ENCODE measurements at places on chromosomes 4 and X.

GRCh38 chrX:120419463-120419862 is 49.6 kb downstream of the LAMP2 start:
- no peak for DNase-seq

- no peak for DNase-seq
Observed at GRCh38 chr4:161178310-161178709, 985.5 kb downstream of the FSTL5 start.

DNA sequence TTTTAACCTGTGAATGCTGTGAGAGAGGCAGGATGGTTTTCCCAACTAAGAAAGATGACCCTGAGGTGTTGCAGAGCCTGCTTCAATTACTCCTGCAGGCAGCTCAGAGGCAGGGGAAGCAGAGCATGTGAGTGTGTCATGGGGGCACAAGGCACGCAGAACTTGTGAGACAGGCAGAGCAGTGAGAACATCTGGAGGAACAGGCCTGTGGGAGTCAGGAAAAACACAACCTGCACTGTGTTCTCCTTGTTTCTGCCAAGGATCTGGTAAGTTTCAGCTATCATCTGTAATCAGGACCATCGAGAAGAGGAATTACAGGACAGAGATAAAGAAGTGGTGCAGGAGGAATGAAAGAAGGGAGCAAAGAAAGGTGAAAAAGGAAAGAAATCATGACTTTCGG is 741.8 kb upstream of the INTU start:
- no peak for DNase-seq

- peak; percentile 60 for DNase-seq
Observed at GRCh38 chr4:122716825-122717448, 15.6 kb upstream of the BBS12 start.

GRCh38 chr4:107988763-107989035 is 990 bp upstream of the HADH start:
- no peak for DNase-seq

GRCh38 chrX:124407226-124407625 is 60.9 kb downstream of the SH2D1A start:
- DNase-seq, result no peak

- no peak for DNase-seq
Observed at GRCh38 chr4:66636349-66636748, 909.0 kb downstream of the CENPC start.

DNA sequence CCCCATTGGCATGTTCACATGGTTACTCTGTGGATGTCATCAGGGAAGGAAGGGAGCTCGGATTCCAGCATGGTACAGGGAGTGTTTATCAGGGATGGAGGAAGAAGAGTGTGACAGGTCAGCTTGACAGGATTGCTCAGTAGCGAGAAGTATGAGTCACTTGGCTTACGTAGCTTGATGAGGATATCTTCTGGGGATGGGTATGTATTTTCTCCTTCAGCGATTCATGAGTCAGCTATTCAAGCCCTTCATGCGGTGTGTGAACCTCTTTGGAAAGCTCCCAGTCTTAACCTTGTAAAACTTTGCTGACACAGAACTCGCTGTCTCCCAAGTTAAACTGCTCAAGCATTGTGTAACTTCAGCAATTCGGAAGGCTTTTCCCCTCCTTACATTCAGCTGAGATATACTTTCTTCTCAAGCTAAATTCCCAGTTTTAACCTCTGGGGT is 275.4 kb downstream of the ARHGAP10 start:
- DNase-seq, result no peak

- no peak for DNase-seq
Observed at GRCh38 chr4:138890891-138891570, 124.5 kb upstream of the NOCT start.

- DNase-seq, result no peak
Observed at GRCh38 chrX:10101269-10101668, 55.5 kb upstream of the CLCN4 start.

DNA sequence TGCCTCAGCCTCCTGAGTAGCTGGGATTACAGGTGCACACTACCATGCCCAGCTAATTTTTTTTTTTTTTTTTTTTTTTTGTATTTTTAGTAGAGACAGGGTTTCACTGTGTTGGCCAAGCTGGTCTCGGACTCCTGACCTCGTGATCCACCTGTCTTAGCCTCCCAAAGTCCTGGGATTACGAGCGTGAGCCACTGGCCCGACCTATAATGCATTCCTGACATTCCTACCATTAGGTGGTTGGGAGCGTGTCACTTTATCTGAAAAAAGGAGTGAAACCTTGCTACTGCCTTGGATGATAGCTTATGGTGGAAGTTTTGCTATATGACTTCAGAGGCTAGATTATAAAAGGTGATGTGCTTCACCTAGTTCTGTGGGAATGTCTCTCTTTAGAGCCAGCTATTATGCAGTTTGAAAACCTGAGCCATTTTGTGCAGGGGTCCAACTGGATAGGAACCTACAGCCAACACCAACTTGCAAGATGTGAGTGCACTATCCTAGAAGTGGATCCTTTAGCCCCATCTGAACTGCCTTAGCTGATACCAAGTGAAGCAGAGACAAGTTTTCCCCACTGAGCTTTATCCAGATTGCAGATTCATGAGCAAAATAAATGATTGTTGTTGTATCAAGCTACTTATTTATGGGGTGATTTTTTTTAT is 29.8 kb upstream of the EMCN start:
- DNase-seq, result no peak

- DNase-seq, result no peak
Observed at GRCh38 chr4:42237010-42237409, 84.6 kb upstream of the BEND4 start.

GRCh38 chr4:16229604-16230003 is 3.3 kb upstream of the TAPT1 start:
- no peak for DNase-seq

- no peak for DNase-seq
Observed at GRCh38 chrX:153924149-153924861, 1.8 kb downstream of the ARHGAP4 start.

DNA sequence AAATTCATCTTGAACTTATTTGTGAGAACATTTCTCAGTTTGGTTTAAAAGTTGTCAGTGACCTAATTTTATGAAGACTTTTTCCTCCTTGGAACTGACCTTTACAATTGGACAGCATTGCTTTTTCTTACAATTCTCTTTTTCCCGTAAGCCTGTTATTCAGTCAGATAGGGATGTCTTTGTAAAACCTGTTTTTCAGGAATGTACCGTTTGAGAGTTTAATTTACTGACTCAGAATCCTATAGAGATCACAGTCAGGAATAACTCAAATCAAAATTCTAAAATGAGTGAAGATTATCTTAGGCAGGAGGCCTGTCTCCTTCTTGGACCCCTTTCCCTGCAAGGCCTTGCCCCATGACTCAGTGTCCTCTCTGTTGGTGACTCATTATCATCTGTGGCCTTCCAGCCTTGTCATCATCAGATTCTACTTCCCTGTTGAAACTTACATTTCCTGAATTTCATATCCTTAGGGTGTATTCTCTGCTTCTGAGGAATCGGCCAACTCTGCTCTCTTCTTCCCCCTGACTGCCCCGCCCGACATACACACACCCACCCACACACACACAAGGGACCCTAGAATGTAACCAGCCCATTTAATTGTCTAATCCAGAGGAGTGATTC is 99.8 kb downstream of the ARHGAP10 start:
- no peak for DNase-seq
